ENCODE measurements at places on chromosomes 12 and 14.

DNA sequence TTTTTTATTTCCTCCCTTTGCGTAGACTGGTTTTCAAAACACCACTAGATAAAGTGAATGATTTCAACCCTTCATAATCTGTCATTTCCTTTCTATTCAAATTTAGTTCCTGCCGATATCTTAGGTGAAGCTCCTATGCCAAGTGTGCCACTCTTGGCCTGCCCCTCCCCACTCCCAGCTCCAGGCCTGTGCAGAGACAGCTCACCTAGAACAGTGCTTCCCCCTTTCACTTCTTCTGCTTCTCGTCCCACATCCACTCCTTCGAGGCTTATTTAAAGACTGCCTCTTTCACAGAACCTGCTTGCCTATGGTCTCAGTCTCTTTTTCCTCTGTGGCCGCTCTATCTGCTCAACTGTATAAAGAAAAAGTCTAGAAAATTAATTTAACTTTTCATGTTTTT, 473.8 kb downstream of the RAD51B start:
- no peak for DNase-seq

DNA sequence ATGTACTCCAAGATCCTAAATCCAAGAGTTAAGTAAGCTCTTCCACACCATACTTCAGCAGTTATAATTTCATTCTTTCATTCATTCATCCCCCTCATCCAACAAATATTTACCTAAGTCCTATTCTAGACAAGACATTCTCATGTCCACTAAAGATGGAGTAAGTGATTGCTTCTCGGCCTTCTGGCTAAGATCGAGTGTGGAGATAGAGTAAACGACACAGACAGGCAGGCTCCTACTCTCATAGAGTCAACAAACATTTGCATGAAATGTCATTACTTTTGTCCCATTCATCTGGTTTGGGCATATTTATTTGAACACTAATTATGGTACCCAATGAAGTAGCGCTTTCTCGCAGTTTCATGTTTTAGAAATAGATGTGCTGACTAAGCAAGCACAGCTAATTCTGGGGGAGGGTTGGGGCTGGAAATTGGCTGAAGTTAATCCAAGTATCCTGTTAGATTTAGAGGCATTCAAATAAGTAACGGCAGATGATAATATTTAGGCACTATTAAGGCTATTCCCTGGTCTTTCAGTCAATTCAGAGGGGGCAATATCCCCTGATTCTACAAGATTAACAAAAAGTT, 176.5 kb downstream of the CEP128 start:
- DNase-seq: no peak

GRCh38 chr12:2854669-2855453, 2.0 kb downstream of the TEX52 start:
- no peak for DNase-seq

DNA sequence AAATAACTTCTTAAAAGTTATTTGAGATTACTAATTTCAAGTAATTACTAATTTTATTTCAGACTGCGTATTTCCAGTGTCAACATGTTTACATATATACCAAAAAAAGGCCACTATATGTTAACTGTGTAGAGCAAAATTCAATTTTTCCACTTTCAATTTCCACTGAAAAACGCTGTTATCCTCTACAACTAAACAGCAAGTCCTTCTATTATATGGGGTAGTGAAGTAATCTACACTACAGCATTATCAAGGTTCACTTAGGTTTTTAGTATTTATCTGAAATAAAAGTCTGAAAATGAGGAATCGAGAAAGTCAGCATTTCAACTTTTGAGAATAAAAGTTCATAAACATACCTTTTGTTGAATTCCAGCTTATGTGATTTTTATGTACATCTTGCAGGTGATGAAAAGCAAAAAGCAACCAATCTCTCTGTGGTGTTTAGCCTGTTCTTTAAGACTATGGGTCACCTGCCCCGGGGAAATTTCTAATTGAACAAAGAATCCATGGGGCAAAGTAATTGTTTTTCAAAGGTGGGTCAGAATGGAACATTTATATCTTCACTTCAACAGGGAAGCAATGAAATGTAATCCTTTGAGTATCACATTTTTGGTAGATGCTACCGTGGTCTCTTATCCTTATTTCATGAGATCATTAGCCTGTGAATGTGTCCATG, 3.3 kb downstream of the BTG1 start:
- no peak for DNase-seq

GRCh38 chr12:48933664-48934311, 8.5 kb upstream of the FKBP11 start:
- DNase-seq: no peak

DNA sequence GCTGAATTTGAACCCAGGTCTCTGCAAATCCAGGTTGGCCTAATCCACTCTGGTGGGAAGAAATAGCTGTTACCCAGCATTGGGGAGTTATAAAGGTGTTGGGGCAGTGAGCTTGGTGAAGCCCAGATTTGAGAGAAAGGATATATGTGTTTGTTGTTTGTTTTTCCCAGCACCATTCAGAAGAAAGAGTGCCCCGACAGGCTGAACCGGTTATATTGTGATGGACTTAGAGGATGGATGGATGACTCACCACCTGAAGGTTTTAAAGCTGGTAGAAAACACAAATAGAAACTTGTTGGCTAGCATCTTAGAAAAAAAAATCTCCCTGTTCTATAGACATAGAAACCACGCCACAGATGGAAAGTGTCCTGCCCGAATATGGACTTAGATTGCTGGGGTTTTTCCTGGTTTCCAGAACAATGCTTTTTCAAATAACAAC, 404.6 kb downstream of the MED13L start:
- DNase-seq: no peak

- DNase-seq: no peak
These were observed 852.4 kb upstream of the MDGA2 start for GRCh38 chr14:48527832-48528231.

DNA sequence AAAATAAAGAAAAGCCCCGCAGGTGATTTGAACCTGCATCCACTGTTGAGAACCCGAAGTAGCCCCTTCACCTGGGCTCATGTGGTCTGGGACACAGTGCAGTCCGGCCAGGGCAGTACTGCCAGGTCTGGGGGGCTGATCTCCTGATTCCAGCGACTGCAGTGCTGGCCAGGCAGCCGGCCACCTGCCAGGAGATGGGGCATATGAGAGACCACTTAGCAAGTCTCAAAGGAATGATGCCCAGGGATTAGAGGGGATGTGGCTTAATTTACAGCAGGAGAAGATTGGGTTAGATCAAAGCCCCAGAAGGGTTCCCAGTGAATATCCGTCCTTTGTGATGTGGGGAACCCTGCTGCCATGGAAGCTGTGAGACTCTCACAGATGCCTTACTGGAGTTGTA, 113.3 kb downstream of the PRMT8 start:
- DNase-seq: no peak

GRCh38 chr12:50790081-50790480, 26.2 kb downstream of the ATF1 start:
- DNase-seq: no peak

- peak; percentile 30 for DNase-seq
These were observed 43.4 kb upstream of the CFAP54 start for GRCh38 chr12:96445691-96446583.

DNA sequence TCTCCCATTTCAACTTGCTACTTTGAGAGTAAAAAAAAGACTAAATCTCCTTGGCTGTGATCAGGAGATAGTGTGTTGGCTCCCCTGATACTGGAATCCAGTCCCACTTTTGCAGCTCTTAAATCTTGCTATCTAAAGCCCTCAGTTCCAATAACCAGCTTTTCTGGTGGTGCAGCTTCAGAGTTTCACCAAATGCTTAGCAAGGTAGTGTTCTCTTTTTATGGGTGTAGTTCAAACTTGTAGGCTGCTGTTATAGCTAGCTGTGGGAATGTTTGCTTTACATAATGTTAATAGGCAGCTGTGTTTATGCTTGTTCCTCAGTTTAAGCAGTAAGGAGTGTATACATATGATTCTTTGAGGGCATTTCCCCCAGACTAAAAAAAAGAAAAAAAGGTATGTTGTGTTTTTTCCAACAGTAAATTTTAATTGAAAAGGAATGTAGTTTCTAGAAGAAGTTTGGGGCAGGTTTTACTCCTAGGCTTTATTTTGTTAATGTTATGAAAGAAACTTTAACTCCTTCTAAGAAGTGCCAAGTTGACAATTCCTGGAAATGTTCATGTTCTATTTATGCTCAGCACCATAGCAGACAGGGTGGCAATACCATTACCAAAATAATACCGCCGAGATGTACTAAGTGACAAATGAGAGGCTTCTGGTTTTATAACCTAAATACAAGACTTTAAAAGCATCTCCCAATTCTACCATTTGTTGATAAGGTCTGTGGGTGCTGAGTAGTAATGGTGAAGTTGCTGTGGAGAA, 12.1 kb downstream of the CRADD start:
- no peak for DNase-seq

- DNase-seq: no peak
These were observed 174.4 kb downstream of the FOXA1 start for GRCh38 chr14:37420622-37421021.

- DNase-seq: no peak
These were observed 137.9 kb downstream of the AEBP2 start for GRCh38 chr12:19577281-19577530.

GRCh38 chr14:69573205-69573830, 1.4 kb downstream of the CCDC177 start:
- no peak for DNase-seq

DNA sequence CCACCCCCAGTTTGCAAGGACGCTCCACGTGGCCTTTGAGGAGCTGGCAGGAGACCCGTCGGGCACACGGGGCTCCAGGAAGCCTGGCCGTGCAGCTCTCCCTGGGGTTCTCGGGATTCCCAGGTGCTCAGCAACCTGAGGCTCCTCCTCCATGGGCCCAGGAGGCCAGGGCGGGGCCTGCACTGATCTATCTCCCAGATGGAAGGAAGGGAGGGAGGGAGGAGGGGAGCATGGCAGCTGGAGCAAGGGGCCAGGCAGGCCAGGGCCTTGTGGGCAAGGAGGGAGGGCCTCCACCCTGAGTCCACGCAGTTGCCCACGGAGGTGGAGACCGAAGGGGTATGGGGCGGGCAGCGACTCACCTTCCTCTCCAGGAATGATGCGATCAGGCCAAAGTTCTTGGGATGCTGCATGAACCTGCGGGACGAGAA, 127.3 kb downstream of the RFLNA start:
- DNase-seq: no peak

DNA sequence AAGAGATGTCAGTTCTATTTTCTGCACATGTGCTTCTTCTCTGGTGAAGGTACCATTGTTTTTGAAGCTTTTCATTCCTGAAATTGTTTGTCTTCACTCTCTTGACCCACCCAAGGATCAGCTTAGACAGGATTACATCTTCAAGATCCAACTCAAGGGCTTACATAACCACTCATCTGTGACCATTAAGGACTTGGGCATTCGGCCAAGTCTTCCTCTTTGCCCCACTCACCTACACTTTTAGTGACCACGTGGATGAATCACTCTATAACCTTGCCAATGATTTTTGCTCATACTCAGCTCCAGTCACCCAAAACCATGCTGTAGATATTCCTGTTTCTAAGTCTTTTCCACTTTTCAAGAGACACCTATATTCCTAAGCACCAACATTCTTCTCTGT, 36.5 kb upstream of the SSTR1 start:
- DNase-seq: no peak

DNA sequence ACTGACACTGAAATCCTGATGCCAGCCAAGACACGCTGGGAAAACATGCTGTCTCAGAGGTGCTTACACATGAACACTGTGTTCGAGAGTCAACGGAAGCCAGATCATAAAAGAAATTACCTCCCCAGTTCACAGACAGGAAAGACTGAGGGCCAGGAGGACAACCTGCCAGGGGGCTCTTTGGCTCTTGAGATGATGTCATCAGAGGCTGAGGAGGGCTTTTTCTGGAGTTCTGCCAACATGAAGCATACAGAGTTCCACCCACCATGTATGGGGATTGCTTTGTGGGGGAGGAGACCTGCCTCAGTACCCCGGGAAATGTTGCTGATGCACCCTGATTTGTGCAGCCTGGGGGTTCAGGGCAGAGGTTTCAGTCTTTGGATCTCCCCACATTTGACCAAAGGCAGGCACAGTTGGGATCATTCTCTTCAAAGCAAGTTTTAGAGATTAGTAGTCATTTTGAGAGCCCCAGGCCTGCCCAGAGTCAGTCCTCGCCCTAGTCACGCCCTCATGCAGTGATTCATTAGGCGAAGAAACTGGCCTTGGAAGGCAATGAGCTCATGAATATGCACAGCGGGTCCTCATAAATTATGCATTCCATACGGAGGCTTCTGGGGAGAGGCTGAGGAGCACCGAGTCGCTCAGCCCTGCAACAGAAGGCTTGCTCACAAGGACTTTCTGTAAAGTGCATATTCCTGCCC, 34.9 kb upstream of the EML1 start:
- DNase-seq: no peak

- DNase-seq: no peak
These were observed 17.0 kb upstream of the SRSF5 start for GRCh38 chr14:69749956-69750355.

- no peak for DNase-seq
These were observed 3.0 kb upstream of the TMEM120B start for GRCh38 chr12:121709478-121709961.

DNA sequence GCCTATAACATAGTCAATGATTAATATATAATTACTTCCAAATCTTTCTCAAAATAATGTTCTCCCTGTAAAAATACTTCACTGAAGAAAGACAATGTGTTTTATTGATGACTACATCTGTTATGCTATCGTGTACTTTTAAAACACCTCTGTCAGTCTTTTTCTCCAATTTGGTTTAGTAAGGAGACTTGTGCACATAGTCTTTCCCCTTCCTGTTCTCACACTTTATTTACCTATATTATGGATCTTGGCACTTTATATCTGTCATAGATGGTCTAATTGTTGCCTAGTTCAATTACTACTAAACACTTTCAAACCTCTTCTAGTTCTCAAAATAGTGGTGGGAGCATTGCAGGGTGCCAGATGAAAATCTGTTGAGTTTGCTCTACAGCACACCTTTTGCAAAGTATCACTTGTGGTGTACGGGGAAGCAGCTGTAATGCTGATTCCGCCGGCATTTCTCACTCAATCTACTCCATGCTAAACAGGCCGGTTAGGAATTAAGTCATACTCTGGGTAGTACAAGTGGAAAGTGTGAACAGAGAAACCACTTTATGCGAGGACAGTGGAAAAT, 1.1 kb upstream of the INSM2 start:
- no peak for DNase-seq

DNA sequence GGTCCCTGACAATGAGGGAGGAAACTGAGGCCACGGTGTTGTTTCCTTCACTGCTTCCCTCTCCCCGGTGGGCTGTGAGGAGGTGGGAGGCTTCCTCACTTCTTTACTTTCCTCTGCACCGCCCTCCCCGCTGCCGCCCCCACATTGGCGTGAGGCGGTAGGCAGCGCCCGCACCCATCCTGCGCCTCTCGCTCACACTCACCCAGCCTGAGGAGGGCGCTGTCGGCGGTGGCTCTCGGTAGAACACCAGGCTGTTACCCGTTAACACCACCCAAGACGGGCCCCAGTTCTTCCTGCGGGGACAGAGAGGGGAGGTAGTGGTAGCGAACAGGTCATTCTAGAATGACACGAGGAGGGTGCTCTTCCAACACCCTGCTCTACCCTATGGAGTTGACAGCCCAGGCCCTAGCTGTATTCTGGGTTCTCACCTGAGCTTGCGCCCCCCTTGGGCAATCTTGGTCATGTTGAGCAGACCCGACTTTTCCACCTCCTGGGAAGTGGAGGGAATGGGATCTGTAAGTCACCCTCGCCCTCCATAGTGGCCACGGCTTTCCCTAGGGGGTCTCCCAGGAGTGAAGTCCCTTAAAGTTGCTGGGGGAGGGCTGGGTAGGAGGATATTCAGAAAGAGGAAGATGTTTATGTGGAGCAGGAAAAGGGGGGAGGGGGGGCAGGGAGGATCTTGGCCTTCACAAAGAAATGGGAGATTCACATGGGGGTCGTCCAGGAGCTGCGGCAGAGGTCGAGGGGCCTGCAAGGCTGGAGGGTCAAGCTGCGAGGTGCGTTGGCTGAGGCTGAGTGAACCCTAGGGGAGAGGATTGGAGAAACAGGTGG, 3.3 kb downstream of the ARHGAP9 start:
- no peak for DNase-seq
